ENCODE measurements at places on chromosomes 7 and 10.

DNA sequence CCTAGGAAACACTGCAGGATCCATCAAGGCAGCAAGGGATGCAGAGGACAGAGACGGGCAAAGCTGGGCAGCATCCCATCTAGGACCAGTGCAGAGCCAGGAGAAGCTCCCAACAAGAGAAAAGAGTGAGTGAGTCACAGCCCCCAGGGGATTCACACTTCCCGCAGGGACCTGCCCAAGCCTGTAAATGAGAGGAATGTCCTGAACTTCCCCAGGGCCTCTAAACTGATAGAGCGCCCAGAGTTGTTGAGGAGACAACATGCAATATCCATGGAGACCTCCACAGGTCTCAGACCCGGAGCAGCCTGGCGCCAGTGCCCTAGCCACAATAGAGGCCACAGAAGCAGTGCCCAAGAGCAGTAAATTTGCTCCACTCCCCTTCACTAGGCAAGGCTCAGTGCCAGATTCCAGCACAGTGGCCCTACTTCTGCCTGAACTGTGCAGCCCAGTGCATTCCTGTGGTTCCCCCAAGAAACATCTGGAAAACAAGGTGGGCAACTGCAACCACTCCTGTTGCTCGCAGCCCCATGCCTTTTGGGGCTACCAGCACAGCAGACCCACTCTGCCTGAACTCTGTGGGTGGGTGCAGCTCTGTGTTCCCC lies 567.5 kb downstream of the POM121L12 start:
- DNase-seq: no peak

GRCh38 chr10:5479481-5480161 lies 19.7 kb downstream of the CALML5 start:
- no peak for DNase-seq

DNA sequence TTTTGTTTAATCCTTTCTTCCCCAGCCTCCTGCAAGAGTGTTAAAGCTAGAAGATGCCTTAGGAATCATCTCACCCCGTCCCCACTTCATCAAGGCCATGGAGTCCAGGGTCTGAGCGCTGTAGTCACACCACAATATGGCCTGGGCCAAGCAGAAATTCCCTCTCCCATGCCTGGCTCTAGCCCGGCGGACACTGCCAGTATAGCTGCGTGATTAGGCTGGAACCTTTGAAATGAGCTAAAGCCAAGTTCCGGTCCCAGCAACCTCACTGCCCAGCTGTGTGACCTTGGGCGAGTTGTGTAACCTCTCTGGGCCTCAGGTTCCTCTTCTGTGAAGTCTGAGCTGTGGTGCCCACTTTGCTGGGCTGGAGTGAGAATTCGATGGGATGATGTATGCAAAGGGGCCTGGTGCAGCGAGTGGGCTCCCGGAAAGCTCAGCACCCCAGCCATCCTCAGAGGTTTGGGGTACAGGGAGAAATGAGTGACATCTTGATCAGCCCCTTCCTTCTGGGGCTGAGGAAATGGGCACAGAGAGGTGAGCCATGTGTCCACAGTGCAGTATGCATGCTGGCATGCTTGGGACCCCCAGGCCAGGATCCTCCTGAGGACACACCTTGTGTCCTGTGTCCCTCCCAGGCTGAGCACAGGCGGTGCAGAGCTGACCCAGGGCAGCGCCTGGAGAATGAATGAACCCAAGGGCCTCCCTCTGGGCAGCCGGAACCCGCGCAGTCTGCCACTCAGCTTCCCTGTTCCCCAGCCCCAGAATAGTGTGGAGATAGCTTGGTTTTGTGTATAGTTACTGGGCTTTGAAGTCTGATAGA lies 118.6 kb downstream of the ZMIZ1 start:
- no peak for DNase-seq

DNA sequence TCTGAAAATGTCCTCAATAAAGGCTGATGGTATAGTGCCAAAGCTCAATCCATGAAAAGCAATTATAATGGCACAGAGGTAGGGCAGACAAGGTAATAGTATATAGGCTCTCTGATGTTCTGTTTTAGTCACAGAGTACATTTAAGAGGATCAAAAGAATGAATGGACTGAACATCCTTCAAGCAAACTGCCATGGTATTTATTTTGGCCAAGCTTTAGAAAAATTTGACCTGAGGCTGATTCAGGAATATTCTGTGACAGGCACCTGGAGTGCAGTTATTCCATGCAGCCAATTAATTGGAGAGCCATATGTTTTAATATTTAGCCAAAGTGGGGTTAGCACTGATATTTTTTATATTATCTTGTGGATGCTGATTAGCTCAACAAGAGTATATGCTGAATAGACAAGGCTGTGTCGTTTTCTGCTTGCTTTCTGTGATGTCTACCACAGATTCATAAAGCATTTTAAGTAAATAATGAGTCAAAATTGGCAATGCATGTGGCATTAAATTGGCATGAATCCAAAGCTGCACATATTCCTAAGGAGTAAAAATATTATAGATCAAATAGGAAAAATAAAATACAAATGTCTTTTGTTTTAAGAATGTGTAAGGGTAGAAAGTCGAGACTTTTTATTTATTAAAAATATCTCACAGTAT lies 177.4 kb downstream of the PCLO start:
- peak; percentile 37 for DNase-seq

GRCh38 chr7:15199482-15199881 lies 296.9 kb upstream of the DGKB start:
- DNase-seq: peak; percentile 60

DNA sequence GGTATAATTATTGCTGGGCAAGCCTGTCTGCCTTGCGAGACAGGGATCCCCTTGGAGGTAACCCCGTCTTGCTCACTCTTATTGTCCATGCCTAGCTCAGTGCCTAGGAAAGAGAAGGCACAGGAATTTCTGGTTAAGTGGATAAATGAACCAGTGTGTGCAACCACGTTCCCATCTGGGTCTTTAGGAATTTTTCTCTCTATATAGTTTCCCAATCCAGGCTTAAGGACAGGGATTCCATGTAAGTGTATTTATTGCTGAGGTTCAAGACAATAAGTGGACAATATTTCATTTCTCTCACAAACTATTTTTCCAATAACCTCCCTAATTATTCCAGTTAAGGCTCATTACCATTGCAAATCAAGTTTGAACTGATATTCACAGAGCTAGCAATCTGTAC lies 8.9 kb upstream of the ADAM12 start:
- DNase-seq: no peak

- DNase-seq: no peak
Observed at GRCh38 chr7:11213266-11213665, 239.6 kb downstream of the PHF14 start.

GRCh38 chr7:136677471-136678365 lies 190.7 kb upstream of the CHRM2 start:
- no peak for DNase-seq

GRCh38 chr7:137953043-137953664 lies 48.7 kb downstream of the CREB3L2 start:
- DNase-seq: no peak

GRCh38 chr10:59362959-59363381 lies 621 bp upstream of the FAM13C start:
- peak; percentile 70 for DNase-seq

DNA sequence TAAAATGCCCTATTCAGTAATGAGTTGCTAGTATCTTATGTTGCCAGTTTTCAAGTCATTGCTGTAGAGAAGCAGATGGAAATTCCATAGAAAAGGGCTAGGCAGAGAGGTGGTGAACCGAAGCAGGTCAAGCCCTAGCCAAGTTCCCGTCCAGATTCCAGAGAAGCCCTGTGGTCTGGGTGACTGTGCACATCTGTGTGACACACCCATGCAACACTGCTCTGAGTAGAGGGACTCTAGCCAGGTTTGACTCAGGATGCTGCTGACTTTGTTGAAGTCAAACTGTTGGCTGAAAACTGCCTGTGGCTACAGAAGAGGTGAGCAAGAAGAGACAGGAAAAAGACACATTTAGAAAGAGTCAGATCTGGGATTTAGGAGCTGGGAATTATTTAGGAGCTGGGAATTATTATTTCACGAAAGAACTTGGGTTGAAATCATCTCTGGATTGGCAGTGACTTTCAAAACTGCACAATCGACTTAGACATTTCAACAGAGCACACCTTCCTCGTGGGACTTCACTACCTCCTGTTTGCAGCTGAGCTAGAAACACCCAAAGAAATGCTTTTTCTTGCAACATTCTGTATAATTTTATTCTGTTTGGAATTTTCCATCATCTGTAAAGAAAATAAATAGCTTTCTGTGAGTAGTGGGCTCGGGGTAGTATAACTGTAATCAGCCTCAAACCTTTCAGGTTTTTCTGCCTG lies 149.1 kb upstream of the PRKCQ start:
- DNase-seq: no peak

GRCh38 chr10:110525349-110526260 lies 27.9 kb downstream of the DUSP5 start:
- DNase-seq: no peak

- DNase-seq: peak; percentile 2
Observed at GRCh38 chr7:85802211-85802610, 615.4 kb upstream of the SEMA3D start.

DNA sequence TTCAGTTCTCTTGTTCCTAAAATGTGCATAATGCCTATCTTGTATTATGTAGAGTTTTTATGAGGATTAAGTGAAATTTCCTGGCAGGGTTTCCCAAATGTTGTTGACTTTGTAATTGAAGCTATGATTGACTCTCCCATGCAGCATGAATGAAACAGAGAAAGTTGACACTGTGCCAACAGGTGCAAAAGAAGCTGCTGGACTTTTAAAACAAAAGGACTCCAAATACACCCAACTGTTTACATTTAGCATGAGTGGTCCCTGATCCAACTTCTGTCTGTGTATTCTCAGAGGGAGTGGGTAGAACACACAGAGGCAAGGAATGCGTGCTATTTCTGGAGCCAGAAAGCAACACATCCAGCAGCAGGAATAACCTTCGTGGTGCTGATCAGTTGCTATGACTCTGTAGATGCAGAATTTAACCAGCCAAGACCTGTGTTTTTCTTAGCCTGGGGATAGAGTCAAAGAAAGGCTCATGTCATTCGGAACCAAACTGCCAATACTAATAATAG lies 14.4 kb upstream of the RBM20 start:
- no peak for DNase-seq

DNA sequence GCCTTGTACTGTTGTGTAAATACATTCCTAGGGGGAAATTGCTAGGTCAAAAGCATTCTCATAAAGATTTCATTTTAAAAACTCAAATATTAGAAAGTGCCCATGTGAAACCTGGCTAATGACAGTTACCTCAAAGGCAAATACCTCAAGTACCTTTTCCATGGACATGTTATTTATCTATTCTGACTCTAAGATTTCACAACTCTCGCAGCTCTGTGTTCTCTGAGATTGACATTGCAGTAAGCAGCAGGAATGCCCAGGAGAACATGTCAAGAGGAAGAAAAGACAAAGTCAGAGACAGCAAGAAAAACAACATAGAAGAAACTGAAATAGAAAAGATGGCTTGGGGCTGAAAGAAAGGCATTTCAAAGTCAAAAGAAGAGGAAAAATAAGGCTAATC lies 187.4 kb downstream of the CYP26A1 start:
- DNase-seq: no peak

DNA sequence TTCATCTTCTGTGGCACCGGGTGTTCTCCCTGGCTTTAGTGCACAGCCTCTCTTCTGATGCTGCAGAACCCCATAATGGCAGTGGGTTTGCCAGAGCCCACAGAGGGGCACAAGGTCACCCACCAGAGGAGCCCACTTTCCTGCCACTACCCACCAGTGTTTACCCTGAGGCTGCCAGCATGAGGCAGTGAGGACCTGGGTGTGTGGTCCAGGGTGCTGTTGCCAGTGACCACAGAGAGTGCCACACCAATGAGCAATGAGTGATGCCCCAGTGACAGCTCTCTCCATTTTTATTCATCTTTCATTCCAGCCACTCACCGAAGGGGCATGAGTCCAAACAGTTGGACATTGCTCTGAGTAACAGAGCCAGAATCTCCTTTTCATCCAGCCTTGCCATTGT lies 34.8 kb downstream of the MTURN start:
- DNase-seq: no peak

- DNase-seq: no peak
Observed at GRCh38 chr10:69089638-69090599, 2.0 kb downstream of the SRGN start.

GRCh38 chr7:119392-120163 lies 72.8 kb upstream of the FAM20C start:
- DNase-seq: no peak

GRCh38 chr7:158933468-158934139 lies 77.2 kb downstream of the DYNC2I1 start:
- DNase-seq: no peak

DNA sequence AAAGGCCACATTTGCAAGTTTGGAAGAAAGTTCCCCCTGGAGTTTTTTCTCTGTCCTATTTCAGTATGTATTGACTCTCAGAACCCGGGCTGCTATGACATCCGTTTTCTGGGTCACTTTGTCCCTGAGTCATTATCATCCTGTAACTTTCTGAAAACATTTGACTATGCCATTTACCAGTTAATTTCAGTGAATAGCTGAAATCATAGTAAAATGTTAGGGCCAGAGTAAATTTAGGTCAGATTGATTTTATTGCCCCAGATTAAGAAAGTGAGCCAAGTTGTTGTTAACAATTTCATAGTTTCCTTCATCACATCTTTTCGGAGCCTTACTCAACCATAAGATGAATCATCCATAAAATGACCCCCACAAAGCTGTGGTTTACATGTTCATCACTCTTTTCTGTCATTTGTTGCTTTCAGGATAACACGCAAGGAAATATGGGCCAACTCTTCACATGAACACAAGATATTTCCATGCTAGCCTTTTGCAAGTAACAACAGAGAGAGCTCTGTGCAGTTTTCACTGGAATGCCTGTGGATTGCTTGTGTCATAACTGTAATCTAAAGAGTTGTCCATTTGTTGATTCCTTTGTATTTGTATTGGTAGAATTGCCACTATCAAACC lies 3.9 kb upstream of the MACC1 start:
- no peak for DNase-seq

GRCh38 chr10:98474628-98475027 lies 27.9 kb upstream of the HPS1 start:
- DNase-seq: no peak

- no peak for DNase-seq
Observed at GRCh38 chr7:41931263-41931646, 228.4 kb upstream of the INHBA start.

GRCh38 chr10:11670381-11670780 lies 58.9 kb upstream of the USP6NL start:
- DNase-seq: peak; percentile 43

DNA sequence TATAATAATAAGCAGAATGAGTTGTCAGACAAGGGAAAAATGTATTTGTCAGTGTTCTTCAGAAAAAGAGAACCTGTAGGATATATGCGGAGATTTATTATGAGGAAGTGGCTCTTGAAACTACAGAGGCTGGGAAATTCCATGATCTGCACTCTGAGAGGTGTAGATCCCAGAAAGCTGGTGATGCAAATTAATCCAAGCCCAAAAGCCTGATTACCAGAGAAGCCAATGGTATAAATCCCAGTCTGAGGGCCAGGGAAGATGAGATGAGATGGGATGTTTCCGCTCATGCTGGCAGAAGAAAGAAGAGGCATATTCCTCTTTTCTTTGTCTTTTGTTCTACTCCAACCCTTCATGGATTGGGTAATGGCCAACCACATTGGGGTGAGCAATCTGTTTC lies 732.8 kb upstream of the IGFBP3 start:
- DNase-seq: no peak

- peak; percentile 76 for DNase-seq
Observed at GRCh38 chr7:112500619-112501018, 19.8 kb downstream of the LSMEM1 start.

GRCh38 chr7:126449611-126450268 lies 803.0 kb downstream of the GRM8 start:
- no peak for DNase-seq
